HuH-7 (cell line): ENCODE measurements at places on chromosomes 3 and 15.

DNA sequence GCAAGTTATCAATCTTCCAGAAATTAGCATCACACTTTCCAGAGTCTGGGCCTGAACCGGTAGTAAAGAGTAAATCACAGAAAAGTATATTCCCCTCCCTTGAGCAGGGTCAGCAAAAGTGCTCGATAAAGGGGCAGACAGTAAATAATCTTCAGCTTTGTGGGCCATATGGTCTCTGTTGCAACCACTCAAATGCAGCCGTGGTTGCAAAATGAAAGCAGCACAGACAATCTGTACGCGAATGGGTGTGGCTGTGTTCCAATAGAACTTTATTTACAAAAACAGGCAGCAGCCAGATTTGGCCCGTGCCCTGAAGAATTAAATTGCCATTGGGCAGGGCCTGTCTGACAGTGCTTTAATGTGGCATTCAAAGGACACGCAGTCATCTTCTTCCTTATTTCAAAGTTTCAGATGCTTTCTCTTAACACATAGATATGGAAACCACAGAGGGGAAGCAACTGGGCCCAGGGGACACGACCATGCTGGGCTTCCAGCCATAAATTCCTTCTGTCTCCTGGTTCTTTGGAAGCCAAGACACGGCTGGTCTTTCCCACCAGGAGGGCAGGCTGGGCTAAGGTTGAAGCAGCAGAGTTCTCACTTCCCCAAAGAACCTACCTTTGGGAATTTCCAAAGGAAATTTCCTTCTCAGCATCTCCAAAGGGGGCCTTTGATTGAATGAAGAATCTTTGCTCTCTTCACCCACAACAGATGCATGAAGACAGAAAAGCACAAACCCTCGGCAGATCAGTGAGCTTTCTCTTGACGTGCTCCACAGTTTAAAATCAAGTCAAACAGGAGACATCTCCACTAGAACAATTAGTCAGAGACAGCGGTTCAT is 489.8 kb upstream of the PROK2 start:
- no peak for DNase-seq

- no peak for DNase-seq
These were observed 74.6 kb downstream of the TGFBR2 start for GRCh38 chr3:30680789-30681648.

- DNase-seq = no peak
These were observed 158.3 kb downstream of the SLCO3A1 start for GRCh38 chr15:92011611-92012367.

DNA sequence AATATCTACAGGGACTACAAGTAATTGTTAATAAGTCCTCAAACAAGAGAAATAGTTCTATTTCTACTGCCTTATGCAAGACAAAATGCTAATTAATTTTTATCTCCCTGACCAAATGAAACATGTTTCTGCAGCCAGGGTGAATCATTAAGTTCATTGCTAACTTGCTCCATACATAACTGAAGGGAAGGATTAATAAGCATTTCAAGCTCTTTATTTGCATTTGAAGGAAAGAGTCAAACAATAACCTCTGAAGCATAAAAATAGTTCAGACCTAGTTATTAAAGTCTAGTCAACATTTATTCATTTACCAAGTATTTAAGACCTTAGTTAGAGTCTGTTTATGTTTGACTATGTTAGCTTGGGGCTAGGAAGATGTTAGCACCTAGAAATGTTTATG is 120.0 kb downstream of the ATP1B3 start:
- DNase-seq = no peak

- DNase-seq = no peak
These were observed 26.4 kb upstream of the DOCK3 start for GRCh38 chr3:50648313-50648712.

- DNase-seq = no peak
These were observed 93.4 kb downstream of the CCNL1 start for GRCh38 chr3:157066335-157067098.

- DNase-seq = no peak
These were observed 150.6 kb upstream of the ROPN1 start for GRCh38 chr3:124142389-124142970.
